ENCODE measurements at places on chromosomes 2 and 18.
A peak's percentile ranks its signal among the peaks of the same experiment; 100 is the strongest.

- peak; percentile 11 for DNase-seq
Observed at GRCh38 chr18:10057894-10058791, 144.3 kb downstream of the VAPA start.

DNA sequence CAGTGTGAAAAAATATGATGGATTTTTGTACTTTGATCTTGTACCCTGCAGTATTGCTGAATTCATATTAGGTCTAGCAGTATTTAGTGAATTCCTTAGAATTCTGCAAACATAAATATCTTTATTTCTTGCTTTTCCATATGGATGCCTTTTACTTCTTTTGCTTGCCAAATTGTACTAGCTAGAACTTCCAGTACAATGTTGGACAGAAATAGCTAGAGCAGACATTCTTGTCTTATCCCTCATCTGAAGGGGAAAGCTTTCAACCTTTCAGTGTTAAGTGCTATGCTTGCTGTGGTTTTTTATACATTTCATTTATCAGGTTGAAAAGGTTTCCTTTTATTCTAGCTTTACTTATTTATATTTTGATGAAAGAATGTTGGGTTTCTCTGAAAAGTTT, 1321.9 kb upstream of the CHAC2 start:
- no peak for DNase-seq

DNA sequence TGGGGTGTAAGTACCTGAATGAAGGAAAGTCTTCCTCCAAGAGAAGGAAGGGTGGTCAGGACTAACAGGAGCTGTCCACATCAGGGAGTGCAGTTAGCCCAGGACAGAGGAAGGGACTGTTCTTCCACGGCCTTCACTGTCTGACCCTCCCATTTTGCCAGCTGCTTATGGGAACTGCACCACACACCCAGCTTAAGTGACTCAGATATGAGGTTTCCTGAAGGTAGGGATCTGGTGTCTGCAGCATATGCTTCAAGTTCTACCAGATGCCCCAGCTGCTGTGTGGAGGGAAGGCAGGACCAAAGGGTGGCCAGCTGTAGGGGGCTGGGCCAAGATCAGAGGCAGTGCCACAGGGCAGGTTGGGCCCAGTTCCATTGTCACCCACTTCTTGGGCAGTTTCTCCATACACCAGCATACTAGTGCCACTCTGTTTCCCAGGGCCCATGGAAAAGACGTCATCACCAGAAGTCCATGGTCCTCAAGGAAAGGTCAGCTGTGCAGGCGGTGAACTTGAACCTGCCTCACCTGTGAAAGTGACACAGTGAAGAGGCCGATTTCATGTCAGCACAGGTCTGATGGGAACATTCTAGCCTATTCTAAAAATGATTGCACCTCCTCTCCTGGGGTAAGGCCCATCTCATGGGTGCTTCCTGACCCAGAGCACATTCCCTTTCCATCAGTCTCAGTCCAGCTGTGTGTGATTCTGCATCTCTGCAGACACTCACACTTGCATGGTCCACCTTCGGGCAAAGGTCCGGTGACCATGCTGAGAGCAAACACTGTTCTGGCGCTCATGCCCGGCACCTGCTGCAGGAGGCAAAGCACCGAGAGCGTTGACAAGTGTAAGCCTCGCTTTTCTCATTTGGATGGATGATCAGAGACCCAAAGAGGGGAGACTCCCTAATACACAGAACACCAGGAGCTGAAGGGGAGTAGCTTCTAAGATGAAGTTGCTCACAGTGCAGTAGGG, 68.0 kb downstream of the ACAA2 start:
- no peak for DNase-seq

GRCh38 chr18:22385718-22386117, 32.0 kb downstream of the CTAGE1 start:
- peak; percentile 61 for DNase-seq

GRCh38 chr2:1550076-1550475, 136.8 kb downstream of the TPO start:
- DNase-seq, result no peak

Measured in RCC 7860 (cell line).